Stimulated activated CD4-positive, alpha-beta T cell treated with anti-CD3 and anti-CD28 coated beads, Interleukin-15, amount 100 ng/mL, for 48 hours (primary cell): ENCODE measurements at places on chromosomes 13 and 19.

DNA sequence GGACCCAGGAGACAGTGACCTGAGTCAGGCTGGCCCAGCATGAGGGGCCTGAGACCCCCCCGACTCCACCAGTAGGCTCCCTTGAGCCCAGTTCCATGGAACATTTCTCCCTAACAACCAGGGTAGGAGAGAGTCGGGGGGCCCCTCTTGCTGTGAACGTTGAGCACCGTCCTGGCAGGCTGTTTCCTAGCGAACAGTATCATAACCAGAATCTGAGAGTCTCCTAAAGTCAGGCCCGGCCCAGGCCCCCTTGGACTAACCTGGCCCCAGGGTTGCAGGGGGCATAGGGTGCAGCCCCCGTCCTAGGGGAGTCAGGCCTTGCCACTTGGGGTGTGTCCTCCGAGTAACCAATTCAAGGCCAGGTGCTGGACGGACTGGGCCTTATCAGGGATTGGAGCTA is 13.7 kb downstream of the TMEM150B start:
- DNase-seq = no peak

DNA sequence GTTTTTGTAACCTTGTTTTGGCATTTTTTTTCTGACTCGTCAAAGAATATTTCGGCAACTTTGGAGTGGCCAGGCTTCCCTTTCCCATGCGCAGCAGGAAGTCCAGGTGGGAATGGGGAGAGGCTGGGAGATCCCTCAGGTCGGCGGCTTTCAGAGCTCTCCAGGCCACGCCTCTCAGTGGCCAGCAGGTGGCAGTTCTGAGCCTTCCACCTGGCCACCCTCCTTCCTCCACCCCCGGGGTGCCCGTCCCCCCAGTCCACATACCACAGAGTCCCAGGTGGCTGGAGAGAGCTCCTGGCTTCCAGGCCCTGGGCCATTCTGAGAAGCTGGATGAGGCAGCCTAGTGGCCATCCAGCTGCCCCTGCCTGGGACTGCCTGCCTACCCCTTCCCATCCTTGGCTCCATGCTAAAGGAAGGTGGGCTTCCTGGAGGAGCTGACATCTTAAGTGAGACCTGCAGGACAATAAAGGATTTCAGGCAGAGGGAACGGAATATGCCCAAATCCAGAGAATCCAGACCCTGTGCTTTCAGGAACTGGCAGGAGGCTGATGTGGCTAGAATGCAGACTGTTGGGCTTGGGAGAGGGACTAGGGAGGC is 46.3 kb downstream of the CCNE1 start:
- DNase-seq = no peak

- DNase-seq = no peak
Observed at GRCh38 chr19:3412066-3412465, 45.7 kb downstream of the NFIC start.

GRCh38 chr13:77047649-77048343 is 20.8 kb upstream of the FBXL3 start:
- no peak for DNase-seq

GRCh38 chr13:107251341-107251740 is 683.4 kb upstream of the ARGLU1 start:
- DNase-seq = no peak

GRCh38 chr19:41327576-41328156 is 17.7 kb downstream of the CCDC97 start:
- DNase-seq = peak; percentile 79

GRCh38 chr13:24747248-24748060 is 16.5 kb upstream of the RNF17 start:
- DNase-seq = peak; percentile 5
